ENCODE measurements at places on chromosomes 2 and 18.

DNA sequence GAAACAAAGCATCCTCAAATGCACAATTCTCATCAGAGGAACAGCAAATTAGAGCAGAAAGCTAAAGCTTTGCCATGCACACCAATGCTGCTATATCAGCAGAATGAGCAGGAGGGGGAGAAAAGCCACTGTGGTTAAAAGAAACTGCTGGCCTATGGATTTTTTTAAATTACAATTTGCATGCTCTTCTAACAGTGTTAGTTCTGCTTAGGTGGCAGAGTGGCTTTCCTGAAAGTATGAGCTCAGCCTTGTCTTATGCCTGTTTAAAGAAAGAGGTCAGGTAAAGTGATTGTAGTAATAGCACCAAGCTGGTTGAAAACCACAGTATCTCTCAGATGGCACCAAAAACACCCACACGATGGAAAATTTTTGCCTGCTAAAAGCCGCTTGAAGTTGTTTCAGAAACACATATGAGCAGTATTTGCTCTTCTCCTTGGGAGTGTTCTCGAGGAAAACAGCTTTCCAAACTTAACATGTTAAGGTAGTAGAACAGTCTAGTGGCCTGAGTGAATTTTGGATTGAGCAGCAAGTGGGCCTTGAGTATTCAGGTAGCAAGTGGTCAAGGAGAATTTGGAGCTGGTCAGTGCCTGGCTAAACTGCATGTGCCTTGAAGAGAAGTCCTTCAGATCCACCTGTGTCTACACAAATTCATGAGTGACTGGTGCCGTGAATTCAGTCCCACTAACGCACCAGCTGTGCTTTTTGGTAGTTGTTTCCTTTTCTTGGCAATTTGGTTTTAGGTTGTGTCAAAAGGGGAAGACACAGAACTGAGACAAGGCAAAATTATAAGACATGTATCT, 19.6 kb upstream of the NDUFV2 start:
- no peak for DNase-seq

DNA sequence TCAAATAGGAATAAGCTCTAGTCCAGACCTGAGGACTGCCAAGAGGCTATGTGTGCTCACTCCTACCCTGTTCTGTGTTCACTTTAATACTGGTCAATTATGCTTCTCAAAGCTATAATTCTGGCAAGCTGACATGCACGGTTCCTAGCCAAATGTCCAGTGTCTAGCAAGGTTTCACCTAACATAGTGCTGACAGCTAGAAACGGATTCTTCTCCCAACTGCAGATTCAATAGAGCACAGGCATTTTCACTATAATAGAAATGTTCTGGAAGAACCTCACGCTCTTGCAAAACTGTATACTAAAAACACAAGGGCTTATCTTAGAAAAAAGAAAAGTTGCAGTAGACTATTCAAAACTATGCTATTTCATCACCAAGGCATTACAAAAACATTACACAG, 45.1 kb downstream of the HDAC4 start:
- no peak for DNase-seq

DNA sequence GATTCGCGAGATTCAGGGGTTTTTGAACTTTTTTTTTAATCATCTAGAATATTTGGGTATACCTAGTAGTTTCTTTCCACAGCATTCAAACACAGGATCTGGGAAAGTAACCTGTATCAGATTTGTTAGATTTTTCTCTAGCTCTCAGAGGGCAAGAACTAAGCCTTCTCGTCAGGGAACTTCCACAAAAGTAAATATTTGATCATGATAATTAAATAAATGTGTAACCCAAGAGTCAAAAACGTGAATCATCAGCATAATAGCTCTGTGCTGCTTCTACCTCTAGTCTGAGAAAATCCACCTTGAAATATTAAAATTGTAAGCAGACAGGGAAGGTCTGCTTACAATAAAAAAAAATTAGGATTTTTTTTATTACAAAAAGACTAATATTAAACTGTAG, 225.7 kb upstream of the SPOPL start:
- no peak for DNase-seq

DNA sequence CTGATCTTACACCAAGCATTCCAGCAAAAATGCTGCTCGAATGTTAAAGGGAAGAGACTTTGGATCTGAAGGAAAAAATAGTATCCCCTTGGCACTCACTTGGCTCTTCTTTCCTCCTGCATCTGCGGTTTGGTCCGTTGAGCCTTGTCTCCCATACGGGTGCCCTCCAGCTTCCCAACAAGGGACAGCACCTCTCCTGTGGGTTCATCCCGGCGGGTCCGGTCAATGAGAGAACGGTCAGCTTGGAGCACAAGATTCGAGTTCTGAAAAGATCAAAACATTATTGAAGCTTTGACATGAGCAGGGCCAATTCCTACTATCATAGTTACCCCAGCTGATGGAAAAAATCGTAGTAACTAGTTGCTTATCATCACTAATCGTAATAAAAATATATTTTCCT, 740 bp downstream of the SNRNP200 start:
- no peak for DNase-seq

GRCh38 chr2:100038011-100038410, 104.4 kb downstream of the AFF3 start:
- peak; percentile 59 for DNase-seq

- DNase-seq = no peak
These were observed 120.2 kb downstream of the C2orf74 start for GRCh38 chr2:61282104-61282590.

DNA sequence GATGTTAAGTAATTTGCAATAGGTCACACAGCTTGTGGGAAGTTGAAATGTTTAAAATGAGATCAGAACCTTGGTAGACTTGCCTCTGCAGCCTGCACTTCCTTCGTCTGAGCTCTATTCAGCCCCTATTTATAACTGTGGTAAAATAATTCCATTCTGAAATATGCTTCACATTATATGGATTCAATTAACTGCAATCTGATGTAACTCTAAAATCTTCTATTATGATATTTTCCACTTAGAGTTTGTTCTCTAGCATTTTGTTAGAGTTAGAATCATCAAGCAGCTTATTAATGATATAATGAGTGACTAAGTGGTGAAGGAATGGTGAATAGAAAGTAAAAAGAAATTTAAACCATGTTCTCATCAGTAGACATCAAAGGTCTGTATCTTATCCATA, 139.6 kb upstream of the ARHGAP28 start:
- no peak for DNase-seq

DNA sequence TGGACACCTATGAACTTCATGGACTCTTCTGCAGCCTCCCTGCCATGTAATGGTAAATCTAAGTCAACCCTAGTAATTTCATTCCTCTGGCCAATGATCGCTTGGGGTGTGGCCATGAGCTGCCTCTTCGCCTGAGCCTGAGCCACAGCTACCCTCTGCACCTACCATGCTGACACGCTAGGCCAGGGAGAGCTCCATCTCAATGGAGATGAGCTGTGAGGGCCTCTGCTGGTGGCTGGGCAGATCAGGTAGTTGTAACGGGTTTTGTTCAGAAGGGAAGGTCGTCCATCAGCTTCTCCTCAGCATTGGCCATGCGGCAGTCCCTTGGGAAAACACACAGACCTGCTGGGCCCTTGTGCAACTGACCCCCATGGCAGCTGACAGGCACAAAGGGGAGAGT, 24.4 kb downstream of the MPHOSPH10 start:
- no peak for DNase-seq

- no peak for DNase-seq
These were observed 34.6 kb upstream of the DNER start for GRCh38 chr2:229748950-229749349.

DNA sequence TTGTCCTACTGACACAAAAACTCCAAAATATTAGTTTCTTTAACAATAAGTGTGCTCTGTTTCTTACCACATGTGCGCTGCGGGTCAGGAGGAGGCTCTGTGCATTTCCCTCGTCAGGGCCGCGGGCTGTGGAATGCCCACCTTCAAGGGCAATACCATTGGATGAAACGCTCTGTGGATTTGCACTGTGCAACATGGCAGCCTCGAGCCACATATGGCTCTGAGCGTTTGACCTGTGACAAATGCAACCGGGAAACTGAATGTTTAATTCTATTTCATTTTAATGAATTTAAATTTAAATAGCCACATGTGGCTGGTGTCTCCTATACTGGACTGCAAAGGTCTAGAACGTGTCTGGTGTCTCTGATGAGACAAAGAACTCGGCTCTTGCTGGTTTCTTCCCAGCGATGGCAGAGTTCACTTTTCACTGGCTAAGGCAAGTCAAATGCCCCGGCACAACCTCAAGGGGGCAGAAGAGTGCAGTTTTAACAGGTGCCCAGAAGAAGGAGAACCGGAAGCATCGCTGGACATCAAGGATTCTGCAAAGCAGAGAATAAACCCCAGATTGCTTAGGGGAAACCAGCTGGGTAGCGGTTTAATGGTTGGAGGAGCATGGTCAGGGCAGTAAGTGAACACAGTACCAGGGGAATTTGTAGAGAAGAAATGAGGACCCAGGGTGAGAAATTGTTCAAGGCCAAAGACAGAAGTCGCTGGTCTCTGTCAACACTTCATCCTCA, 37.0 kb upstream of the TMEM18 start:
- DNase-seq = peak; percentile 10

DNA sequence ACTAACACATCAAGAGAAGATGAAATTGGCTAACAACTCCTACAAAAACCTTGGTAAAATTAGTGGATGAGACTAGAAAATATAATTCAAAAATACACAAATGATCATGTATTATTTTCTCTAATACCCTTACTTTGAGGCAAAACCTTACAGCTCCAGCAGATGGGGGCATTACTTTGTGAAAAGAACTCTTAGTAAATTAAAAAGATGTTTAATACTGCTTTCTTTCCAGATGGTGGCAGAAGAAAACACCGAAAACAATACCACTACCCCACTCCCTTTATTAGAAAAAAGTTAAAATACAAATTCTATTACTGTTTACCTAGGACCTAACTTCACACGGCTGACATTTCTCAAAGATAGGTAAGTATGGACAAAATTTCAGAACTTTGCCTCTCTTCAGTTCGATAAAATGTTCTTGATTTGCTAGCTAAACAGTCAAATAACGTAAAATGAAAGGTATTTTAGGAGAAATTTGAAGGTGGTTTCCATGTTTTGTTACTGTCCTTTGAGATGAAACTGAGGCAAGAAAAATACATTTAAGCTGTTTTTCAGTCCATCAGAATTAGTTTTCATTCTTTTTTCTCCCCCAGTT, 30.6 kb downstream of the ORC4 start:
- DNase-seq = peak; percentile 76

- no peak for DNase-seq
These were observed 27.5 kb downstream of the INHBB start for GRCh38 chr2:120373424-120373823.

- peak; percentile 97 for DNase-seq
These were observed 147.7 kb downstream of the KLHL29 start for GRCh38 chr2:23532391-23533337.

- no peak for DNase-seq
These were observed 17.5 kb upstream of the EXOC6B start for GRCh38 chr2:72843301-72843700.

DNA sequence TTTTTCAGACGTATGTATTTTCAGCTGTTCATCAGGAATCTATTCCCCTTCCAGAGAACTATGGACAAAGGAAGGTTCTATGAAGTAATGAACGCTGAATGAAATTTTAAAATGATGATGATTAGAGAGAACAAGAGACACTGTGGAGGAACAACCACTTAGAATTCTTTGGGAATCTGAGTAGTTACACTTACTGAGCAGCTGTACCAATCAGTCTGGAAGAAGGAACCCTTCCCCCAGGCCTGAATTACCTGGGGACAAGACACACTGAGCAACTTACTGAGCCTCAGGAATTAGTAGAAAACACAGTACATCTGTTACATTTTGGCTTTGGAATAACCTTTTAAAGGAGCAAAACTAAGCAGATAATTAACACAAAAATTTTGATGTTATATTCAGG, 1.9 kb downstream of the MSTN start:
- peak; percentile 13 for DNase-seq

GRCh38 chr2:148553332-148553887, 91.1 kb upstream of the EPC2 start:
- DNase-seq = peak; percentile 40

DNA sequence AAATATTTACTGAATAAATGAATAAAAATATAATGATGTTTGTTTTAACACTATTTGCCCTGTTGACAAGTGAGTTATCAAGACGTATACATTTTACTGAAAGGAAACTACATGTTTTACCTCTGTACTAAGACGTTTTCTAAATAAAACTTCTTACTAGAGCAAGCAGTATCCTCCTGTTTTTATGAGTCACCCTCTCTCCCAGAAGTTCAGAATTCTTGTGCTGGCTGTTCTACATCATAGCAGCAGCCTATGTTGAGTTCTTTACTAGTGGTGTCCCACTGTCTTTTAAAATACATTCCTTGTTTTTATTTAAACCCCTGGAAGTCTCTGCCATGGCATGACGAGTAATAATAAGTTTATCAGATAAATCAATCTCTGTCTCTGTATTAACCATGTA, 297.4 kb downstream of the CALCRL start:
- DNase-seq = no peak

DNA sequence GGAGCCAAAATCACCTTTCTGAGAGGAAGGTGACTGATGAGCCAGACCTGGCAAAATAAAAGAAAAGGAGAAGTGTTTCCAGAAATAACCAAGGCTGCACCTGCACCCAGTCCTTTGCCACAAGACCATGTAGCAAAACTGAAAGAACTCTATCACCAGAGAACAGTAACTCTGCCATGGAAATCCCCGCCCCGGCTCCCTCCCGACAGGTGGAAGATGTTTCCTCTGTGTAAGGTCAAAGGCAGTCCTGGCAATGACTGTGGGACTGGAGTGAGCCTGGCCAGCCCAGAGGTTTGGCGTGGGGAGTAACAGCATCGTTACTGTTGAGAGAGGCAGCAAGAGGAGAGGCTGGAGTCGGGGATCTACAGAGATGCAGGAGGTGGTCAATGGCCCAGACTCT, 42.3 kb downstream of the SPRED2 start:
- no peak for DNase-seq

DNA sequence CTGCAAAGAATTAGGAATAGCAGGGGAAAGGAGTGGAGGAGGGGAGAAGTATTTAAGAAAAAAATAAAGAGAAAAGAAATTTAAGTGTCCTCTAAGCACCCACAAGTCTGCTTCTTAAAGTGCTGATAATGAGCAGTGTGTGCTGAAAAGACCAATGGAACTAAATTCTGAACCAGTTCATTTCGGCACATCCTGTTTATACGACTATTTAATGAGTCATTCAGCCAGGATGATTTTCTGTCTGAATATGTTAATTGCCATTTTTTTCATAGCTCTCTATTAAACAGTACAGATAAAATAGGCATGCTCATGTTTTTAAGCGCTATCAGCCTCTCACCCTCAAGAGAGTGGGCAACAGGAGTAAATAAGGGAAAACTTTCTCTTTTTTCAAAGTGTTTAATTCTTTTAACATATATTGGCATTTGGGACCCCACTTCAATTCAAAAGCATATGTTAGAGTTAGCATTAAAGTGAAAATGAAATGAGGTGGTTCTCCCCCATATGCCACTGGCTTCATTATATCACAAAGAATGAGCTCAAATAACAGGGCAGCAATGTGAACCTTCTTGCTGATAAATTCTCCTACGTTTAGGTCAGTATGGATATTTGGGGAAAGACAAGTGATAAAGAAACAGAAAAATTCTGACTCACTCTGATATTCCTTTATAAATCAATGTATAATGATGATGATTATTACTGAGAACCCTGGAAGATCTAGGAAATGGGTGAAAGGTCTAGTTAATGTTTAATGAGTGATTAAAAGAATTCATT, 87.5 kb downstream of the TCF4 start:
- peak; percentile 56 for DNase-seq

- no peak for DNase-seq
These were observed 168.4 kb upstream of the ARL4C start for GRCh38 chr2:234665304-234665703.

Data from NCI-H2171 treated with DMSO at 0.1 percent for 48 hours (cell line).